ENCODE measurements at places on chromosomes 5 and 9. TPM values are rescaled to one million over a fixed set of nuclear protein-coding genes. Genes with fewer than 3 reads are reported as not detected.

- DNase-seq, result no peak
Measured at GRCh38 chr5:95872346-95873268, 50.1 kb upstream of the GLRX start.

GRCh38 chr9:121576281-121577075, 75.0 kb upstream of the DAB2IP start:
- DNase-seq, result no peak

- DNase-seq, result no peak
Measured at GRCh38 chr5:143036146-143036927, 266.2 kb downstream of the ARHGAP26 start.

DNA sequence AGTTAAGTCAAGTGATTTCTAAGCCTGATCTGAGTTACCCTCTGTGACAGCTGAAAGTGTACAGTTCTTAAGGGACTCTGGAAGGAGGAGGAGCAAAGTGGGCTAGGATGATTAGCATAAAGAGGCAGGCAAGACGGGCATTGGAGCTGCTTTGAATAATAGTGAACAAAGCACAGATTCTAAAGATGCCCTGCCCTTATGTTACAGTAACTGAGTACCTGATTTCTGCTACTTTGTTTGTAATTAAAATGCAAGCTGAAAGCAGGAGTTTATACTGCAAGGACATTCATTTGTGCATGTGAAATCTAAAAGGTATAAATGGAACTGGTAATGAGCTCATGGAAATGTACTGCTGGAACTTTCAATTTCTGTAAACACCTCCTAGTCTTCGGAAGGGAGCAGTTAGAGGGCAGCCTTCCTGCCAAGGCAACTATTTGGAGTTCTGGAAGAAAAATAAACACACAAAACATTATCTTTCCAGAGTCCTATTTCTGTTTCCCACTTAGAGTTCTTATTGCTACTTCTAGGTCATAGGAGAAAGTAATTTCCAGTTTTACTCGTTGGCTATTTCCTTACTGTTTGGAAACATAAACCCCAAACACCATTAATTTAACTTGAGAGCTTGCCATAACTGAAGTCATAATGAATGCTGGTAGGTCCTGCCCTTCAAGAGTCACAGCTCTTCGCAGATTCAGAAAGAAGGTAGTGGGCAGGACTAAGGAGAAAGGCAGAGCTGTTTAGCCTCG, at the start of gene RANBP3L:
Gene RANBP3L (minus strand): TSS at position 45 of the 746 bp plus-strand sequence. CDS start 486 bp downstream, outside the sequence.
- DNase-seq, result peak; percentile 47

DNA sequence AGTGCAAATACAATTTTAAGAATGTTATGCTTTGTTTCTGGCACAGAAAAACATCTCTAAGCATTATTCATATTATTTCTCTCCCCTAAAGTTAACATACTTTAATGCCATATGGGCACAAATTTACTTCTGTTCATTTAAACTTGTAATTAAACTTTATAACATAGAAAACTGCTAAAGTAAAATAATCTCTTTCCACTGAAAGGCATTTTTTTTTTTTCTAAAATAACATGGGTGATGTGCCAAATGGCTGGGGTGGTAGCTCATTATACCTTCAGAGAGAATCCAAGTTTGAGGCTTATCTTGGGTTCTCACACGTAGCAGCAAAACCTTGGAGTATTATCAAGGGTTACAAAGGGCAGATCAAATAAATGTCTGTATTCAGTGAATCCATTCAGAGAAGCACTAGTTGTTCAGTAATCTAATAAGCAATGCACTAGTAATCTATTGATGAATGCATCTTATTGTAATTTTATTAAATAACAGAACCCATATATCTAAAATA, 257.6 kb upstream of the POU5F2 start:
- no peak for DNase-seq

- DNase-seq, result no peak
Measured at GRCh38 chr5:129499208-129499852, 39.2 kb downstream of the ADAMTS19 start.

DNA sequence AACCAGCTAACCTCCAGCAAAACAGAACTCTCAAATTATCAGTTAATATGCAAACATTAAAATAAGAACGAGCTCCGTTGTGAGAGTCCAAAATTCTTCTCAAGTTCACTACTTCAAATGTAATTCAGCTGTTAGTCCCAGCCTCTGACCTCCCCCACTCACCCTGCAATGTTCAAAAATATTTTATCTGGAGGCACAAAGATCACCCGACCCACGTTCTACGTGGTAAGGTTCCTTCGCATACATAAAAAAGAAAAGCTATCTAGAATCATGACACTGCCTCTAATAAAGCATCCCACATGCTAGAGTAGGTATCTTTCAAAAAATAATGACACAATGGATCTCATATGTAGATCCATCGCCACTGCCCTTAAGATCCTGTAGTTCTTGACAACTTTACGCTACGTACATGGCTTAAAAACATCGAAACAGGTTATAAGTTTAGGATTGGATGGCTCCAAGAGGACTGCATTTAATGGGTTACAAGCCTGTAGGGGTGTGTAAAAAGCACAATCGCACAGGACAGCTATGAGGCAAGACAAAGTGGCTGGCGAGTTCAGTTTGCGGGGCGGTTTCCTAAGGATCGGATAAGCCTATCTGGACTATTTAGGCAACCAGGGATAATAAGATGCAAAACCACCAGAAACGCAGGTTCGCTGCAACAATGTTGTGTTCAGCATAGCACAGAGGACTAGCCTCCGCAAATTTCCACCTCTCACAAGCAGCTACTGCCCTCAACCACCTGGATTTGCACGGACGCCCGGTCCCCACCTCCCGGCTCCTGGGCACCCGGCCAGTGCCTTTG, 969 bp downstream of the CLK4 start:
- DNase-seq, result peak; percentile 46

GRCh38 chr5:74442466-74442865, 198.1 kb downstream of the ENC1 start:
- no peak for DNase-seq

GRCh38 chr5:160192424-160192823, 36.9 kb upstream of the FABP6 start:
- no peak for DNase-seq

DNA sequence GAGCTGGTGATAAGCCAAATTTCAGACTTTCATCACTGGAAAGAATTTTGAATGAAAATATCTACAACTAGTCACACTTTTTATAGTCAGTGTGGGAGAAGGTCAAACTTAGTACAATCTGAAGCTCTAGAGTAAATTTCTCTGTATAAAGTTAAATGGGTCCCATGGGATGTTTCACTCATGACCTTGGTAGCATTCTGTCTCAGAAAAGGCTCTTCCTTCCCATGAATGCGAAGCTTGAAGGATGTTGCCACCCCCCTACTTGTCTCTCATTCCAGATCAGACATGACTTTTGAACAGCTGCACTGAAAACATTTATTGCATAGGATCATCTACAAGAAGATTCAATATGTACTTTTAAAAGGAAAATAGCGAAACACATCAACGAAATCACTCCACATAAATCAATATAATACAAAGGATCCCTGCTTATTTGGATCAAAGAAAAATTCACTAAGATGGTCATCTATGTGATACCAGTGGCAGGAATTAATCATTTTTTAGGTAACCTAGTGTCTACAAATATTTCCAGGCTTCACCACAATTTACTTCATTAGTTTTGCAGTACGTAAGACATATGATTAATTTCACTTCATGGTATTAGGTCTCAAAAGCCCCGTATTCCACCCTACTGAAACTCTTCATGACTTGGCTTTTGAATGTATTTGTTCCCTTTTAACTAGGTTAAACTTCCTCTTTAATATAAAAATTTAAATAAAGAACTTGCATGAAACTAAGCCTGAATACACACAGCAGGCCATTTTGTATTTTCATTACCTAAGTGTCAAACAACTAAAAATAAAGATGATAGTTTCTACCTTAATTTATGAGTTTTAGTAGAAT, 4.4 kb downstream of the ST8SIA4 start:
- no peak for DNase-seq

DNA sequence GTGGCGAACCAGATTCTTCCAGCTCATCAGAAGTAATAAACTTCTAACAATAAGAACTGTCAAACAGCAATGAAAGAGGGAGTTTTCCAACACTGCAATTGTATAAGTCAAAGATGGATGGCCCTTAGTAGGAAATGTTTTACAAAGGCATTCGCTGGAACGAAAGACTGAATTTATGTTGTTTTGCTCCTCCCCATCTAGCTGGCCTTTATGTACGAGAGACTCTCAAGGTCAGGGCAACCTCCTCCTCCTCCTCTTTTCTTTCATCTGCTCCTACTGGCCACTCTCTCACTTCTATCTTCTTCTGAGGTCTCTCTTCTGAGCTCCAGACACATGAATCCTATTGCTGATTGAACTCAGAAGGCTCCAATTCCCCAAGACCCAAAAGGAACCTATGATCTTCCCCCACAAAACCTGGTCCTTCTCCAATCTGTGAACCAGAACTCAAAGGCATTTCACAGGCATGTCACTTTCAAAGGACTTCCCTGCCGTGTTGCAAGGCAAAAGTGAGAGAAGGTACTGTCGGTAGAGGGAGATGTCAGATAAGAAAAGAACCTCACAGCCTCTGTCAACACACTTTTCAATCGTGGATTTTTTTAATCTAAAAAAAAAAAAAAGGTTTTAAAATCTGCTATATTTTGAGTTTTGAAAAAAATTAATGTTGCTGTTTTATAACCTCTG, 28.5 kb upstream of the PUM3 start:
- DNase-seq, result peak; percentile 14

DNA sequence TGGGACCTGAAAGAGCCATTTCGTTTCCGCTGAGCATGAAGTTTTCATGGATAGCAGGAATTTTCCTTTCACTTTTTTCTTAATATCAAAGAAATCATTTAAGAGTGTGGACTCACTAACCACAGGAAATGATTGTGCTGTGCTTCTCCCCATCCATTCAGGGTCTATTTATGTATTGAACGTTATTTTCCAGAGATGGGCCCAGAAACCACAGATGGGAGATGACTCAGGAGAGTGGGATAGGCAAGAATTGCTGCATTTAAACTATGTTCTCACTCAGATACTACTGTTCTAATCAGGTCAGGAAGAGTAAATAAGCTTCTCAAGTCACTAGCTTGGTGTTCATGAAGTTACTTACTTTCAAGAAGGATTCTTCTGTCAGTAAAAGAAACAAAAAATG, 763.8 kb downstream of the DTWD2 start:
- DNase-seq, result peak; percentile 74

- peak; percentile 45 for DNase-seq
Measured at GRCh38 chr9:115207003-115207836, 89.3 kb upstream of the TNC start.

- DNase-seq, result no peak
Measured at GRCh38 chr9:86175743-86176456, 76.5 kb upstream of the GOLM1 start.

DNA sequence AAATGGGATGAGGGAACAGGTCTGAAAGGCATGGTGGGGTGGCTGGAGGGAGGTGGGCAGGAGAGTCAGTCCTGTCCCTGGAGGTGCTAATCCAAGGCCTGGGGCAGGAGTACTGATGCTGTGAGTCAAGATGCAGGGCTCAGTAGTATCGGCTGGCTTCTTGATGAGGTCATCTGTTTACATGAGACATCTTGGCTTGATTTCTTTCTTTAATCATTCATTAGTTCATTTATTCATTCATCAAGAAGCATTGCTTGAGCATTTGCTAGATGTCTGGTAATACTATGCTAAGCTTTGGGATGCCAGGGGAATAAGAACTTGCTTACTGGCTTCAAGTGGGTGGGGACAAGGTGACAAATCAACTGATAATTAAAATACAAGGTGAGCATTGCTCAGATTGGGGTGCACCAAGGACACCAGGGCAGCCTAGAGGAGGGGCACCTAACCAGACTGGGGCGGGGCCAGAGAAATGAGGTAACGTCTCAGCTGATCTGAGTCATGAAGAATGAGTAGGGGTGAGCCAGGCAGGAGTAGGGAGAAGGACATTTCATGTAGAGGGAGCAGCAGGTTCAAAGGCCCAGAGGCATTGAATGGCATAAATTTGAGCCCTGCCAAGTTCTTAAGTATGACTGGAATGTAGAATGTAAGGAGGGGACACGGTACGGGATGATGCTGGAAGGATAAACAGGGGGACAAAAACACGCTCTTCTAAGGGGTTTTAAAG, 88.8 kb downstream of the EGFLAM start:
- DNase-seq, result no peak

The NTRK2 gene
- total RNA-seq, result 4.8 TPM

The MLANA gene
- total RNA-seq, result not detected

The C9orf50 gene
- total RNA-seq, result not detected

The STPG3 gene
- not detected for total RNA-seq

The SLC25A2 gene
- total RNA-seq, result 0.25 TPM

The SELENOP gene
- 11.4 TPM for total RNA-seq

The STING1 gene
- total RNA-seq, result 3.3 TPM

The LCN15 gene
- total RNA-seq, result not detected
